Activated CD4-positive, alpha-beta T cell treated with anti-CD3 and anti-CD28 coated beads, Interleukin-10, Interleukin-2, amounts not matched to agents 100 ng/mL and 50 ng/mL, durations not matched to agents 16 hours and 8 hours (primary cell): ENCODE measurements at places on chromosomes 6 and 20.

- DNase-seq = no peak
Observed at GRCh38 chr20:53595018-53595378, 1.4 kb upstream of the ZNF217 start.

DNA sequence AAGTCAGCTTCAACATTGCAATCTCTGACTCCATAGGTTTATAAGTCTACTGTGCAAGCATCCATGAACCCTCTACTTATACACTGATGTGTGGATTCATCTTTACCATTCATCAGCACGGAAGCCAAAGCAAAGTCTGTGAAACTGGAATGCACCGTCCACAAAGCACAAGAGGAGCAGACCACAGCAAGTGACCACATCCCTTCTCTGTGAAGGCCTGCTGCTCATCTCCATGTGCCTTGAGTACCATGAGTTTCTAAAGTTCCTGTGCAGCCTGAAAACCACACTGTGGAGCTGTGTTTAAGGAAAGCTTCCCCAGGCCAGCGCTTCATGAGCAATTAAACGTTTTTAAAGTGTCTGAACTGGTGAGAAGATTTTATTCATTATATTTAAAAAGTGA lies 20.0 kb downstream of the GABRR1 start:
- DNase-seq = no peak

- no peak for DNase-seq
Observed at GRCh38 chr6:45643126-45643525, 265.4 kb upstream of the SUPT3H start.

- no peak for DNase-seq
Observed at GRCh38 chr6:122367171-122367570, 32.3 kb upstream of the HSF2 start.

DNA sequence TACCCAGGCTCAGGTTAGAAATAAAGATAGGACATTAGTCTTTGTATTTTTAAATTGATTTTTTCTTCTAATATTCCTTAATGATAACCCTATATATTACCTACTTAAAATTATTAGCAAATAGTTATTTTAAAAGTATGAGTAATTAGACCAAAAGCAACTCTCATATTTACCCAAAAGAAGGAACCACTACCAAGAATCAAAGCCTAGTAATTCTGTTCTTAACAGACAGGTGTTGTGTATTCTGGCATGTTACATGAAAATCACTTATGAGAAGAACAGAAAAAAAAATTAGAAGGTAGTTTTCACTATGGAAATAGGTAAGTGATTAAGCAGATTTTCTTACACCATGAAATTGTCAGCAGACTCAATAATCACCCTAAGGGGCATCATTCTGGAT lies 105.1 kb downstream of the ATG5 start:
- DNase-seq = no peak
